ENCODE measurements at places on chromosomes 4 and X.

DNA sequence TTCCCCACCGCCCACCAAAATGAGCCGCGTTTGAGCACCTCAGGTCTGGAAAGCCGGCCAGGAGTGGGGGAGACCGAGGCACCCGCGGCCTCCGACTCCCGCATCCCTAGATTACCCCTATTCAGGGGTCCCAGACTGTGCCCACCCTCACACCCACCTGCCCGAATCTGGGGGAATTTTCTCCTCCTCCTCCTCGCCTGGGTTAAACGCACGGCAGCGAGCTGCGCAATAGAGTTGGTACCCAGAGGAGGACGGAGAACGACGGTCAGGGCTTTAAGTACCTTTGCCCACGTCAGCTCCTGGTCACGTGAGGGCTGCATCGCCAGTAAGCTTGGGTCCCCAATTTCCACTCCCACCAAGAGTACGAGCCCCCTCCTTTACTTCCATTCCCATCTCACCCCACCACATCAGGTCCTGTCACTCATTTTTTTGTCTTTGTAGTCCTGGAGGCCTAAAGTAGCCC, at the start of gene ARMCX2:
ARMCX2 (minus strand) TSS at position 250 of the 463 bp plus-strand sequence. CDS start 2,262 bp downstream, outside the sequence.
- DNase-seq, result no peak

DNA sequence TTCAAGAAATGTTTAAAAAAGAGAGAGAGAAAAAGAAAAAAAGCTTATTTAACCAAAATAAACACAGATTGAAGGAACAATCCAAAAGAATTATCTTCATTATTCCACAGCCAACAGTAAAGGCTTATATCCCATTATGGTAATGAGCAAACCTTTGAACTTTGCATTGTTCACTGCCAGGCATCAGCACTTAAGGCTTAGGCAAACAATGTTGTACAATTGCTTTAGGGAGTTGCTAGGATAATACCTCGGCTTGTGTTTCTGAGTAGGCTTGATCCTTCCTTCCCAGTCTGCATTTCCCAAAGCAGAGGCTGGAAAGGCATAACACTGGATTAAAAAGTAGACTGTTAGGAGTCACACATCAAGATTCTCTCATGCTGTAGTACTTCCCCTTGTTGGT, 352.7 kb upstream of the IGFBP7 start:
- no peak for DNase-seq

- DNase-seq, result no peak
Measured at GRCh38 chr4:164428561-164428960, 325.4 kb upstream of the SMIM31 start.

- DNase-seq, result no peak
Measured at GRCh38 chr4:169802873-169803272, 45.1 kb upstream of the HPF1 start.

- no peak for DNase-seq
Measured at GRCh38 chr4:106080376-106080775, 185.1 kb downstream of the NPNT start.

- DNase-seq, result no peak
Measured at GRCh38 chrX:71871367-71871766, 39.3 kb upstream of the NHSL2 start.

DNA sequence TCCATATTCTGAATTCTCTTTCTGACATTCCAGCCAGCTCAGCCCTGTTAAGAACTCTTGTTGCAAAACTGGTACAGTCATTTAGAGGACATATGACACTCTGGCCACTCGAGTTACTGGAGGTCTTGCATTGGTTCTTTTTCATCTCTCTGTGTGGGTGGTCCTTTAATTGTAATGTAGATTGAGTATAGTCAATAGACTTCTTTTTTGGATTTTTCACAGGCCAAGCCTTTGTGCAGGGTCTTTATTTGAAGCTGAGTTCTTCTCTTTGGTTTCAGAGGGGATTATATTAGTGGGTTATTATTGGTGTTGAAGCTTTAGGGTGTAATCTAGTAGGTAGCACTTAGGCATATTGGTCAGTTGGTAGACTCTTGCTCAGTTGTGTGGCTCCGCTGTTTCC, 118.0 kb upstream of the GIMD1 start:
- DNase-seq, result no peak

DNA sequence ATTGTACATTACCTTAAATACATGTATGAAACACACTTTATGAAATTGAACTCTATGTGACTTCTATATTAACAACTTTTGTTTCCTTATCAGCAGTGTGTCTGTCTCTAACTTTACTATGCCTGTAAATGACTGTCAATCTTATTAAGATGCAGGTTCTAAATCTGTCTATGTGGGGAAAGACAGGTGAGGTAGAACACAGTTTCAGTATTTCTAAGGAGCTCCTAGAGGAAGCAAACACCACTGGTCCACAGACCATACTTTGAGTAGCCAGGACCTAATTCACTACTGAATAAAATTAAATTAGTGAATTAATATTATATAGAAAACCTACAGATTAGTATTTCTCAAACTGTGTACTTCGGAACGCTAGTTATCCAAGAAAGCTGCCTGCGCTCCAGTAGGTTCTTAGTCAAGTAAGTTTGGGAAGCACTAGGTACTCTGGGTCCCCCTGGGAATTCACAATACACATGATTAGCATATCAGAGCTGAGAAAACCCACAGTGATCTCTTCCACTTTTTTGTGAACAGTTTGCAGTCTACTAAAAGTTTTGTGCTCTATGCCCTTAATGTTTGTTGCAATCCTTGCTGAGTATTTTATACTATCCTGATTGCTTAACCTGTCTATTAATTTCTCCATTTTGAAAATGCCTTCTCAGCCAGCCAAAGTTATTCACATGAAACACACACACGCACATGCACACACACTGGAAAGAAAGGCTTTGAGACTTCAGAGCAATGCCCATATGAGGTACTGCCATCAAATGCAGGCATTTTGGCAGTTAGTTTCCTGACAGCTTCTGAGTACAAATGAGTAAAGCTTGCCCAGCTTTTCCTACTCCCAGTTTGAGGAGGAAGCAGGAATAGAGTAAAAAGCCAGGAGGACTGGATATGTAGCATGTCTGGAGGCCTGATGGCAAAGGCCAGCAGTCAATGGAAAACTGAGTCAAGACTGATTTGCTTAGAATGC, 133.6 kb upstream of the CPEB2 start:
- DNase-seq, result no peak

GRCh38 chrX:133815496-133815895, 169.9 kb downstream of the GPC3 start:
- no peak for DNase-seq

DNA sequence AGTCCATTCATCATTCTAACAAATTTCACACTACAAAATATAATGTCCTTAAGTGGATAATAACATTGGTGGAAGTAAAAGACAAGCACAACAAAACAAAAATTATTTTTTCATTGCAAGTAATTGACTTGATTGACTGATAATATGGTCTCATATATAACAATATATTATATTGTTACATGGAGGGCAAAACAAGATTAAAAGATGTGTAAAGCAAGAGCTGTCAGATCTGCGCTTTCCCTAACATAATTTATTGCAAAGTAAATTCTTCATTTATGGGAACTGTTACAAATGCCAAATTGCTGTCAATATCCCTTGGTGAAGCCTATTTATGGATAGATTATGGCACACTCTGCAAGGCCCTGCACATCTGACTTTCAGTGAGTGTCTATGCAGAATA, 233.6 kb downstream of the PCDH7 start:
- DNase-seq, result no peak

DNA sequence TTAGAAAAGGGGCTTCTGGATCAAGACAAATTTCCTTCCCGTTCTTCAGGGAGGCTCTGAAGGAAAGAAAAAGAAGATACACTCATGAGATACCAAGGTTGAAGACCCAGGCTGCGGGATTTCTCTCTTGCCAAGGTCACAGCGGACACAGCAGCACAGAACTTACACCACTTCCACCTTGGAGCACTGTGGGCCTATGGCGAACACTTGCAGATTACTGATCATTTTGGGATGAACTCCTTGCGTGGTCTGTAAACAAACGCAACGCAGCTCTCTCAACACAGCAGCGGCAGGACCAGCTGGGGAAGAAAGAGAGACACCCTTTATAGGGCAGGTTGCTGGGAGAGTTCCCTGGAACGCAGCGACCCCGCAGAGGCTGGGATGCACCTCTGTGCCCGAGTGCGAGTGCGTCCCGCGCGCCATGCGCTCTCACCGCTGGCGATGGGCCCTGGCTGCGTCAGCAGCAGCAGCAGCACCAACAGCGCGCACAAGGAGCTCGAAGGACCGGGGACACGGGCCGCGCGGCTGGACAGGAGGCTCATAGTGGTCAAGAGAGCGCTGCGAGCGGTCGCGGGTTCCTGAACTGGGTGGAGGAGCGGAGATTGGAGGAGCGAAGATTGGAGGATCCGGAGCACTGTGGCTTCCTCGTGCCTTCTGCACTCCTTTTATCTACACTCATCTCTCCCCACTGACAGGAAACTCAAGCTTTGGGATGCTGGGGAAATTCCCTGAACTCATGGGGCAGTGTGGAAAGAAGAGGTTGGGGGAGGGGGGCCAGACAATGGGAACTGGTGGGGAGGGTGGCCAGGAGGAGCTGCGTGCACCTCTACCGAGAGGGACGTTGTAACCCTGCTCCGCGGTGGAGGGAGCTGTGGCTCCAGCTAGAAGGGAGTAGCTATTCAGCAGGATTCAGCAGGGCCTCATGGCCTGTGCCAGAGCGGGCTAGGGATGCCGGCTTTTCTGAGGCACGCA, at the start of gene CXCL5:
CXCL5 (minus strand) TSS at position 638 of the 972 bp plus-strand sequence; CDS start at position 542, 96 bp downstream.
- DNase-seq, result no peak

GRCh38 chr4:78621395-78621794, 69.8 kb downstream of the ANXA3 start:
- no peak for DNase-seq

DNA sequence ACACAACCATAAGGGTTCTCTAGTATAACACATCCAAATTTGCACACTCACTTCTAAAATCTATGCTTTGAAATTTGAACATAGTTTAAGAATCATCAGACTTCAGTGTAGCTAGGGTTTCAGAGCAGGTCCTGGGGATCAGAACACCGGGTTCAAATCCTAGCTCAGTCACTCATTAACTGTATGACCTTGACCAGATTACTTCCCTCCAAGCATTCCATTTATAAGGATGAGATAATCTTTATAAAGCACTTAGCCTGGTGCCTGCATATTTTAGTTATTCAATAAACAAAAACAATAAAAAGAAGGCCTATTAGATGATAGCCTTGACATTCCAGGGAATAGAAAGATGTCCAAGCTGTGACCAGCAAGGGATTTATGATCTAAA, 4.8 kb upstream of the STBD1 start:
- DNase-seq, result no peak

DNA sequence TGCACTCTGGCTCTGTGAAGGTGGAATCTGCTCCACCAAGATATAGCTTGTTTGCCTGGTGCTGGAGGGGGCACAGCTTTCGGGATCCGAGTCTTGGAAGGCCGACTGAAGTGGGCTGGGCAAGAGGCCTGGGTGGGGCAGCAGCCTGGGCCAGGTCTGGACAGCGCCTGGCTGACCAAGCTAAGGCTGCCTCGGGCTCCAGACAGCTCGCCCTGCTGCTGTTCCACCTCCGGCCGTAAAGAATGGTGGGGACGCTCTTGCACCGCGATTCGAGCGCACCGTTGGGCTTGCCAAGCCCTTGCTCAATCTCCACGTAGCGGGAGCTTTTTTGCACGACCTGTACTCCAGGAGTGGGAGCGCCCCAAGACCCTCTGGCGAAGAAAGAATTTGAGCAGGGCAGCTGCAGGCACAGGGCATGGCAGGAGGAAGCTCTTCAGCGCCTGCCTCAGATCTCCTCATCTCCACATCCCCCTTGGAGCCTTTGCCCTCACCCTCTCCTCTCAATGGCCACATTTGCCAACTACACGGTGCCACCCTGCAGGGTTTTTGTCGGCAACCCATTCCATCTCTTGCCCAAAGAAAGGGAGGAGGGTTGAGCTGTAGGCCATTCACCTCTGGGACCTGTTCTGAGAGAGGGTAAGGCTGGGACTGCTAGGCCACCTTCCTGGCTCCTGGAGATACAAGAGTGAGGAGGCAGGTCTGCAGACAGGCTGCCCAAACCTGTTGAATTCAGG, 18.9 kb downstream of the CNGA2 start:
- DNase-seq, result no peak

- no peak for DNase-seq
Measured at GRCh38 chr4:6693231-6694176, at the start of gene S100P. Gene S100P (plus strand): TSS chr4:6693878. CDS start chr4:6693933, 55 bp downstream.

DNA sequence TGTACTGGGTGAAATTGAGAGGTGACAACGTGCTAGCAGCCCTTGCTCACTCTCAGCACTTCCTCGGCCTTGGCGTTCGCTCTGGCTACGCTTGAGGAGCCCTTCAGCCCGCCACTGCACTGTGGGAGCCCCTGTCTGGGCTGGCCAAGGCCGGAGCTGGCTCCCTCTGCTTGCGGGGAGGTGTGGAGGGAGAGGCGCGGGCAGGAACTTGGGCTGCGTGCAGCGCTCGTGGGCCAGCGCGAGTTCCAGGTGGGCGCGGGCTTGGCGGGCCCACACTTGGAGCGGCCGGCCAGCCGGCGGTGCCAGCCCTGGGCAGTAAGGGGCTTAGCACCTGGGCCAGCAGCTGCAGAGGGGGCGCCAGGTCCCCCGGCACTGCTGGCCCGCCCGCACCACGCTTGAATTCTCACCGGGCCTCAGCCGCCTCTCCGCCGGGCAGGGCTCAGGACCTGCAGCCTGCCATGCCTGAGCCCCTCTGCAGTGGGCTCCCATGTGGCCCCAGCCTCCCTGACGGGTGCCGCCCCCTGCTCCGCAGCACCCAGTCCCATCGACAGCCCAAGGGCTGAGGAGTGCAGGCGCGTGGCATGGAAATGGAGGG, 249.5 kb upstream of the ETNPPL start:
- no peak for DNase-seq

- DNase-seq, result no peak
Measured at GRCh38 chr4:84614891-84615290, 32.0 kb downstream of the CDS1 start.

GRCh38 chr4:168337550-168337940, 19.0 kb upstream of the DDX60 start:
- DNase-seq, result no peak

GRCh38 chr4:164081371-164081770, 586.9 kb downstream of the TMA16 start:
- DNase-seq, result no peak

GRCh38 chrX:119698845-119699244, 5.9 kb upstream of the SEPTIN6 start:
- DNase-seq, result no peak

GRCh38 chrX:71543316-71543715, 10.4 kb downstream of the OGT start:
- DNase-seq, result no peak

All from activated T-cell treated with anti-CD3 and anti-CD28 coated beads for 4 hours (primary cell).